Endothelial cell of coronary artery (primary cell): ENCODE measurements at places on chromosomes 6 and 20. TPM values are rescaled to one million over a fixed set of nuclear protein-coding genes. Genes with fewer than 3 reads are reported as not detected.

Gene PNPLA1
- not detected in 2 replicates for total RNA-seq

Gene FUT9
- total RNA-seq = not detected in 2 replicates

Gene RHAG
- total RNA-seq = not detected in 2 replicates

Gene LTV1
- total RNA-seq = 25.3 and 26.8 TPM in 2 replicates

Gene BHLHE23
- total RNA-seq = not detected in 2 replicates

Gene PLN
- total RNA-seq = not detected in 2 replicates
